ENCODE measurements at places on chromosomes 7 and 10.

- DNase-seq = no peak
Observed at GRCh38 chr7:80294346-80294745, 159.7 kb downstream of the GNAI1 start.

GRCh38 chr7:124720195-124720594 lies 45.4 kb downstream of the GPR37 start:
- DNase-seq = no peak

- DNase-seq = no peak
Observed at GRCh38 chr7:34309116-34309515, 348.9 kb upstream of the NPSR1 start.

GRCh38 chr7:18866359-18867036 lies 250.9 kb downstream of the TWIST1 start:
- no peak for DNase-seq

DNA sequence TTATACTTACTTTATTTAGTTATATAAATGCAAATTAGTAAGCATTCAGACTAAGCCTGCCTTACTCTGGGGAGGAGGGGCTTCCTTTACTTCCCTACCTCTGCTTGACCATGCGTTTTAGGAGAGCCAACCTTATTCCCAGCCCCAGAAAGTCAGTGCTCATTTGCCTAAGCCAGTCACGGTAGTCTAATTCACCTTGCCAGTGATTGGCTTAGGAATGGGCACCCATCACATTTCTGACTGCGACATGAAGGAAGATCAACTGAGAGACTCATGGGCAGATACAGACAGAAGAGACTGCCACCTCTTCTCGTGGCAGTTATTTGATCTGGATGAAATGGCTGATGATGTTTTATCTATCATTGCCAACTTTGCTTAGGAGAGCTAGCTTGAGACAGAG lies 29.5 kb downstream of the RPA3 start:
- DNase-seq = no peak

DNA sequence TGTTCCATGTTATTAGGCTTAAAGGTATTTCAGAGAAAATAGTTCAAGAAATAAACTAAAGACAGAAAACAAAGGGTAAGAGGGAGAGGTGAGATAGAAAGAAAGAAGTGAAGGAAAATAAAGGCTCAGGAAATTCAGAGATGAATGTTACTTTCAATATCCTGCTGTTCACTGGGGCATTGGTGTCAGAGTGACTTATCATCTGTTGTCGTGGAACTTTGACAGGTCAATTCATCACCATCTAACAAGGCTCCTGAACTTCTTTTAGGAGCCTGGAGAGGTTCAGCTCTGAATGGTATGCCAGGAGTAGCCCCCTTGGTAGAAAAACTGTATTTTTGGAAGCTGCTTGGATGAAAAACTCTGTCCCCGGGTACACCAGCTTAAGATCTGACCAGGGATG lies 100.1 kb downstream of the KLF6 start:
- DNase-seq = no peak

DNA sequence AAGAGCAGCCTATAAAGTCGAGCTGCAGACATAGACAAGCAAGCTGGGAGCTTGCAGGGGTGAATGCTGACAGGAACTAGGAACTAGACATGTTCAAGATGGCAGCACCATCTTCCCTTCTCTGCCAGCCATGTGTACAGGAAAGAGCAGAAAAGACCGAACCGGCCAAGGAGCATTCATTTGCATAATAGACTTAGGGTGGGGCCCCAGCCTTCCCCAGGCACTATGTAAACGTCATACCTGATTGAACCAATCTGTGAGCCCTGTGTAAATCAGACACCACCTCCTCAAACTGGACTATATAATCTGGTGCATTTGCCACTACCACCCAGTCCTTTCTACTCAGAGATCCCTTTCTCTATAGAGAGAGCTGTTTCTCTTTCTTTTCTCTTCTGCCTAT lies 106.9 kb upstream of the FAM3C start:
- DNase-seq = no peak

GRCh38 chr7:156155988-156156733 lies 343.9 kb upstream of the SHH start:
- no peak for DNase-seq

- DNase-seq = no peak
Observed at GRCh38 chr7:77276120-77276519, 76.5 kb upstream of the FGL2 start.

DNA sequence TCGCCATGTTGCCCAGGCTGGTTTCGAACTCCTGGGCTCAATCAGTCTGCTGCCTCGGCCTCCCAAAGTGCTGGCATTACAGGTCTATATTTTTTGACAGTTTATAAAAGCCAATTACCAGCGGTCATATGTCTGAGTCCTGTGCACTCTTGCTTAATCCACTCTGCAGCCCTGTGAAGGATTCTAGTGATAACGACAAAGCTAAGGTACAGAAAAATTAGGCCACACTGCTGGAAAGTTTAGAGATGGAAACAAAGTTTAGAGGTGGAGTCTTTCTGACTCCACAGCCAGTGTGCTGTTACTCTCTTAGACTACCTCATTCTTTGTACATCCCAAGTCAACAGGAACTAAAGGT lies 707 bp downstream of the PTER start:
- DNase-seq = no peak

GRCh38 chr7:155576416-155576815 lies 30.1 kb upstream of the CNPY1 start:
- no peak for DNase-seq

GRCh38 chr10:42990016-42990720 lies 86.7 kb upstream of the RET start:
- DNase-seq = no peak

GRCh38 chr10:114684822-114685209 lies 26.7 kb upstream of the ABLIM1 start:
- DNase-seq = no peak

DNA sequence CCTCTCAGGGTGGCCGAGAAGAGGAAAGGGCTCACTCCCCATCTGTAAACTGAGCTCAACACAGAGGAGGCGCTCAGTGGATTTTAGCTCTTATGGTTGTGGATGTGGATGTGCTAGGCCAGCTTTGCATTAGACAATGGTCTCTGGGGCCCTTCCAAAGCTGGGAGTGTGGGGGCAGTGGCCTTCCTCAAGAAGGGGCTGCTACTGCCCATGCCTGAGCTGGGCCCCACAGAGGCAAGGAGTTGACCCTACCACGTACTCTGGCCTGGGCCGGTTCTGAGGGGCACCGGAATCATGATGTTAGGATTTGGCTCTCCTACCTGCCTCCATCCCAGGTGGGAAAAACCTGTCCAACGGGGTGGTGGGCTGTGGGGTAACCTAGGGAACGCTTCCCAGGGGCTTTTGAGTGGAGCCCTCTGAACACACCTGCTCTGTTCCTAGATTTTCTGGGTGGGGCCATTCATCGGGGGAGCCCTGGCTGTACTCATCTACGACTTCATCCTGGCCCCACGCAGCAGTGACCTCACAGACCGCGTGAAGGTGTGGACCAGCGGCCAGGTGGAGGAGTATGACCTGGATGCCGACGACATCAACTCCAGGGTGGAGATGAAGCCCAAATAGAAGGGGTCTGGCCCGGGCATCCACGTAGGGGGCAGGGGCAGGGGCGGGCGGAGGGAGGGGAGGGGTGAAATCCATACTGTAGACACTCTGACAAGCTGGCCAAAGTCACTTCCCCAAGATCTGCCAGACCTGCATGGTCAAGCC lies 11.5 kb downstream of the AQP1 start:
- no peak for DNase-seq

DNA sequence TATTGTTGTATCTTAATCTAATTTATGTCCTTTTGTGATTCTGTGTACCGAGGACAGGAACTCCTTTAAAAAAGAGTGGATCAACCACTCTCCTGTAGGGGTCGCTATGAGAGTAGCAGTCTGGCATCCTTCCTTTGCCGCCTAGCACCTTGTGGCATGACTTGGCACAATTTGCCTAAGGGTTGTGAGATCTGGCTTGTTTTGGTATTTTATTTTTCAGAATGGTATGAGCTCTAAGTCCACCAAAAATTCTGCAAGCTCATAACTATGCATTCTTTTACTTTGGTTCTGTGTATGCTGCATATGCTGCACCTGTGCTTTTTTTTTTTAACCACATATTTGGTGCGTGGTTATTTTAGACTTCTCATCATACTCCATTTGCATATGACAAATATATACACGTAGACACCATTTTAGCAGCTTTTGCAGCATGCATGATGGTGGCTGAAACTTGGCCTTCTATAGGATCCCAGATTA lies 112.8 kb downstream of the CDK14 start:
- DNase-seq = peak; percentile 36

DNA sequence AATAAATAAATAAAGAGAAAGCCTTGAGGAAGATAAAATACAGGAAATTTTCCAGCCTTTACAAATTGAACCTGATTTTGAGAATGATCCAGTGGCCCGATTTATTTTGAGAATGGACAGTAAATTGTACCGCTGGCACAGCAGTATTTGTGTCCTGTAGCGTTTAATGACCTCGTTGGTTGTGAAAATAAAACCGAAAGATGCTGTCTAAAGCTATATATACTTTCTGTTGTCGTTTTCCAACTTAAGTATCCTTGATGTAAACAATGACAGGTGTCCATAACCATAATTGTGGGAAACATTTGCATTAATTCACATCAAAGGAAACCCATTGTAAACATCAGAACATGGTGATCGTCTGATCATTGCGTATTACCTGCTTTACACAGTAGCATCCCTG lies 38.8 kb downstream of the TBXAS1 start:
- DNase-seq = no peak

GRCh38 chr10:12710594-12711349 lies 290.7 kb downstream of the CCDC3 start:
- peak; percentile 66 for DNase-seq

DNA sequence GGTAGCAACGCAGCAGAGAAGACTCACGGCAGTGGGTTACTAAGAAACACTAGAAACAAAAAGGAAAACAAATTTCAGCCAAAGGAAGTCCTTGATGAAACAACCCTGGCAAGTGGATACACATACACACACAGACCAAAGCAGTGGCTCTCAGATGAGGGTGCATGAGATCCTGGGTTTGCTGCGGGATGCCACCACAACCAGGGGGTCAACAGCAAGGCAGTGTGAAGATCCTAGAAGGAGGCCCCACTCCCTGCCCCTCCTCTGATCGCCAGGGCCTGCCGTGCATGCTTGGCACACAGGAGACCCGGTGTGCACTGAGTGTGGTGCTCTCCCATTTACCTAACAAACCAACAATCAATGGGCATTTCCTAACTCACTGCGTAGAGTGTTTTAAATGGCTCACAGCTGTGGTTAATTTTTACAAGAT lies 252.3 kb upstream of the KLF14 start:
- no peak for DNase-seq

- DNase-seq = peak; percentile 36
Observed at GRCh38 chr7:129843365-129843898, 109.3 kb downstream of the UBE2H start.

DNA sequence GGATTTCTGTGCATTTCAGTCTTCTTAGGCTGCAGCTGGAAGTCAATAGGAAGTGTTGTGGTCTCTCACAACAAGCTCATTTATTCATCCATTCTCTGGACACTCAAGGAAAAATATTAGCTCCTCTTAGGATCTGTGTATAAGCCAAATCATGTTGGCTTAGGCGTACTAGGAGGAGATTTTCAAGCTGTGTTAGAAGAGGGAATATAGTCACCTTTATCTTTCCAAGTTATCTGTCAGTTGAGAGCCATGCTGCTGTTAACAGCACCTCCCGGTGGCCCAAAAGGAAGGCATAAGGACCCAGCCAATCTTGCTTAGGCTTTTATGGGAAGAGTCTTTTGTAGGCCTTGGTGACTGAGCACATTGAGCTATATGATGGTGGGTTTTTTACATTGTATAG lies 220.0 kb downstream of the LRMDA start:
- peak; percentile 1 for DNase-seq

DNA sequence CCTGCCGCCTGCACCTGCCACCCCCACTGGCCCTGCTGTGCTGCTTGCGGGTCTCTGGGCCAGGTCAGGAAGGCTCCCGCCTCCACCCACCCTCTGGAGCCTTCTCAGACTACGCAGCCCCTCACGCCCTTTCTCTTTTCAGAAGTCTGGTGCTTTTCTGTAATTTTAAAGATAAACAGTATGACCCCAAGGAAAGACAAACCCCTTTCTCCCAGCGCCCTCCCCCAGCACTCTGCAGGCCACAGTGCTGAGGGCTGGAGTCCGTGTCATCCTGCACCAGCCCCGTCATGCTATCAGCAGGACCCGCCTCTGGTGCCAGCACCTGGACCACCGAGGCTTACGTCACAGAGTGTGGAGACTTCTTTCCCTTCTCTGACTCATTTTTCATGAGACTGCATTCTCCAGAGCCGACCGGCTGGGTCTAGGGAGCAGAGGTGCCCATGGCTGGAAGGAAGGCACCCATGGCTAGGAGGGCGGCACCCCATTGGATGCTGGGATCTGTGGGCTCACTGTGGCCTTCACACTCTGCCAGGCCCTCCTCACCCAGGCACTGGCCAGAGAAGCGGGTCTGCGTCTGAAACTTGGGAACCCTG lies 53.4 kb downstream of the CFAP46 start:
- no peak for DNase-seq

- no peak for DNase-seq
Observed at GRCh38 chr10:16408379-16408778, 28.4 kb upstream of the PTER start.

DNA sequence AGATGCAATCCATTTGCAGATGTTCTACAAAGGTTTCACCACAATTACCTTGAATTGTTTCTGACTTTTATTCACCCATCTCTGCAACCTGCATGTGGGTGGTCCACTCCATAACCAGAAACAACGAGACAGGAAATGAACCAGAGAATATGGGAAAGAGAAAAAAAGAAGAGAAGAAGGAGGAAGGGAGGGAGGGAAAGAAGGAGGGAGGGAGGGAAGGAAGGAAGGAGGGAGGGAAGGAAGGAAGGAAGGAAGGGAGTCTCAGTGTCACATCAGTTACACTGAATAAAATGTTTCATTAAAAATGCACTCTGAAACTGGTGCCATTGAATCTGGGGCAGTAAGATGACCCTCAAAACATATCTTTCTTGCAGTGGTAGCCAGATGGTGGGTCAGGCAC lies 301.3 kb upstream of the MGMT start:
- no peak for DNase-seq

DNA sequence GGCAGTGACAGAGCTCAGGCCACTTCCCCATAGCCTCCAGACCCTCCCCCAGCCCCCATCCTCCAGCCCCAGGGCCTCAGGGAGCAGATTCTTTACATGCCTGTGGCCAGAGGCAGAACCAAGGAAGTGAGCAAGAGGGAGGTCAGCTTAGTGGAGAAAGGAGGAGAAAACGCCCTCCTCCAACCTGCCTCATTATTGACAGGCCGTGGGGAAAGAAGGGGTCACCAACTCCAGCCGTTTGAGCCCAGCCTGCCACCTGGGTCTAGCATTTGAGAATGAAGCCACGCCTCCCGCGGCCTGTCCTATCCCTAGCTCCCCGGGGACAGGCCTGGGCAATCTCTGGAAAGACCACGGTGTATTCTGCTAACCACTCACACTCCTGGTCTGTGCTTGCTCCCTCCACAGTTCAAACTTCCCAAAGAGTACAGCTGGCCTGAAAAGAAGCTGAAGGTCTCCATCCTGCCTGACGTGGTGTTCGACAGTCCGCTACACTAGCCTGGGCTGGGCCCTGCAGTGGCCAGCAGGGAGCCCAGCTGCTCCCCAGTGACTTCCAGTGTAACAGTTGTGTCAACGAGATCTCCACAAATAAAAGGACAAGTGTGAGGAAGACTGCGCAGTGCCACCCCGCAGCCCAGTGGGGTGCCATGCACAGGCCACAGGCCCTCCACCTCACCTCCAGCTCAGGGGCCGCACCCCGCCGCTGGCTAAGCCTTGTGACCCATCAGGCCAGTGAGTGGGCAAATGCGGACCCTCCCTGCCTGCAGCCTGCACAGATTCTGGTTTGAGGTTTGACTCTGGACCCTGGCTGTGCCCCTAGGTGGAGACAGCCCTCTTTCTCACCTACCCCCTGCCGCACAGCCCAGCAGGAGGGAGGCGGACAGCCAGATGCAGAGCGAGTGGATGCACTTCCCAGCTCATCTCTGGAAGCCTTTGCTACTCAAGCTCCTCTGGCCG lies 14.3 kb upstream of the TRIM8 start:
- peak; percentile 86 for DNase-seq
